Endothelial cell of umbilical vein (primary cell): ENCODE measurements at places on chromosomes 13 and 19. TPM values are rescaled to one million over a fixed set of nuclear protein-coding genes. Genes with fewer than 3 reads are reported as not detected.

The PCDH8 gene
- not detected in 2 replicates for polyA plus RNA-seq

The SPACA4 gene
- polyA plus RNA-seq = not detected in 2 replicates

The VSIG10L gene
- 0.77 and 0.94 TPM in 2 replicates for polyA plus RNA-seq

The IGSF23 gene
- 0.73 and 0.81 TPM in 2 replicates for polyA plus RNA-seq

The GAPDHS gene
- polyA plus RNA-seq = not detected in 2 replicates

The KLK4 gene
- polyA plus RNA-seq = not detected in 2 replicates

The PNMA8A gene
- 0.08 and 0.25 TPM in 2 replicates for polyA plus RNA-seq

The ZNF816 gene
- 0.76 and 1.8 TPM in 2 replicates for polyA plus RNA-seq

The NOVA2 gene
- 4.2 and 5.6 TPM in 2 replicates for polyA plus RNA-seq

The PROSER1 gene
- polyA plus RNA-seq = 34.2 and 38.3 TPM in 2 replicates

The PTH2 gene
- polyA plus RNA-seq = not detected in 2 replicates

The SMIM17 gene
- 0.10 TPM in 1 of 2 replicates, not detected in the other for polyA plus RNA-seq
